ENCODE measurements at places on chromosomes 2 and 18. TPM values are rescaled to one million over a fixed set of nuclear protein-coding genes. Genes with fewer than 3 reads are reported as not detected.

GRCh38 chr2:217890445-217890844 is 112.3 kb downstream of the TNS1 start:
- no peak for DNase-seq

- no peak for DNase-seq
These were observed 382.7 kb upstream of the SALL3 start for GRCh38 chr18:78596794-78597345.

GRCh38 chr2:29517413-29517812 is 402.2 kb downstream of the CLIP4 start:
- no peak for DNase-seq

DNA sequence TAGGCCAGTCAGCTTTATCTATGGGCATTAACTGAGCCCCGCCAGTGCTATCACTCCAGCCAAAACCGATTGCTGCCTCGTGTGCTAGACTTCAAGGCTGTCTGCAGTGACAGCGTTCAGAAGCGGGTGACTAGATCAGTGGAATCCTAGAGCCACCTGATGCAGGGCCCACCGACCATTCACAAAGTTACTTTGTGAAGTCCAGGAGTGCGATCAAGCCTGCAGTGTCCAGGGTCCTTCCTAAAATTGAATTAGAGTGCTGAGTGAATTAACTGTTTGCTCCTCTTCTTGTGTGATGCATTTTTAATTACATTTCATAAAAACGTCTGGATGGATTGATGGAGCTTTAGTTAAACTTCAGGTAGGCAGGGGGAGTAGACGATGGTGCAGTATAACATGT is 13.9 kb downstream of the PCARE start:
- no peak for DNase-seq

DNA sequence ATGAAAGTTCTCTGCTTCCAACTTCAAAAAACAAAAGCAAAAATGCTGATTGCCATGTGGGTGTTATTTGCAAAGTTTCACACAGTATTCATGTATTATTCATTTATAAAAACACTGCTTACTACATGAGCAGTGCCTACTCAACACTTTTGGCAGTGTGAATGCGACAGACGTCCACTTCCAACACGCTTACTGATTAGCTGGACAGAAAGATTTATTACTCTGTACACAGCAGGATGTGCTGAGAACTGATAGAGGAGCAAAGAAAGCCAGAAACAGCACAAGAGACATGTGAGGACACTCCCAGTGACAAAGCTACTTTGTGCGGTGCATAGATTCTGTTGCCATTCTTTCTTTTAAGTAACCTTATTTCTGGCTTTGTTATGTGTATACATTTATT is 258.8 kb downstream of the DLGAP1 start:
- no peak for DNase-seq

GRCh38 chr2:182713601-182714000 is 2.5 kb upstream of the DNAJC10 start:
- no peak for DNase-seq

- no peak for DNase-seq
These were observed 430.1 kb downstream of the CCDC85A start for GRCh38 chr2:56613920-56614319.

DNA sequence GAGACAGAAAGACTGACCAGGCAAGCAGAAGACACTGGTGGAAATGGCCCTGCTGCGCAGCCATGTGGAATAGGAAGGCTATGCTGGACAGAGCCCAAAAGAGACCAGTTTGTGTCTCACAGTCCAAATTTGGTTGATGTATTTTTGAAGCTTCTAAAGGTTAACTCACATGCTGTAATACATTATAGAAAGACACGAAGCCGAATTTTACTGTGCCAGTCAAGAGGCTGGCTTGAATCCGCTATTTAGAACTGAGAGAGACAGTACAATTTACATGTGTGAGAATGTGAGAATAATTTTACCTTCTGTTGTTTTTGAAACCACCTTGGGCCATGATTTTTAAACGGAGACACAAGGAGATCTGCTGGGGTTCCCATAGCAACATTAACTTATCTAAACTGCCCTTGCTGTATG is 113.6 kb downstream of the METTL8 start:
- DNase-seq, result no peak

DNA sequence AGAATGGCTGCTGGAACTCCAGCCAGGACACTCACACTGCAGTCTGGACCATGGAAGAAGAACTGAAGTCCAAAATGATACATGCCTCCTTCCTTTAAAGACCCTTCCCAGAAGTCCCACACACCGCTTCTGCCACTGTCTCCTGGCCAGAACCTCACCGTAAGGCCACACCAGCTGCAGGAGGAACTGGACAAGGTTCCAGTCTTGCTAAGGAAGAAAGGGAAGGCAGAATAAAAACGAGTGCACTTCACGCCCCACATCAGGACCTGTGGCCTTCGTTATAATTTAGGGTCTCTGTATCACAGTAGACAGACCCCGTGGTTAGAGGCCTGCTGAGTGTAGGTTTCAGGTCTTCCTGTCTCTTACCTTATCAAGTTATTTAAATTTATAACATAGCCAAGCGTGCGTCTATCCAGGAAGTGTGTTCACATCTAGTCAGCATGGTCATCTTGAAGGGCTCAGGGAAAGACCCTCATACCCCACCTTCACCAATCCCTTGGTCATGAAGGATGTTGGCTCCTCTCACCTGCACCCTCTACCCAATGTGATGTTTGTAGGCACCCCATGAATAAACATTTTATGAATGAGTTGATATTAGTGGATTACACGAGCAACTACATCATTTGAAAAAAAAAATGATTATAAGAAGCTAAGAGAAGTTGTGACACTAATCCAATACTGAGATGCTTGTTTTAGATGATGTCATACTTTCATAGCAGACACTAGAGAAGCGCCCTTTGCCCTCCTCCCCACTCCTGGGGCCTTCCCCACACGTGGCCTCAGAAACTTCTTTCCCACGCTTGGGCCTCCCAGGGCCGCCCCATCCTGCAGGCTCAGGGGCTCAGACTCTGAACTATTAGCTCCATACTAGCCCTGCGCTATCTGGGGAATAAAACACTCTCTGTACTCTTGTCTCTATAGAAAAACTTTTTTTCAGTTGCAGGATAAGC is 157.6 kb downstream of the FAM210A start:
- no peak for DNase-seq

CLEC4F gene
- total RNA-seq, result 0.15 TPM

TRABD2A gene
- 93.7 TPM for total RNA-seq

CAPN14 gene
- 0.65 TPM for total RNA-seq
